Hindlimb muscle (tissue), 1 donor: ENCODE measurements at places on chromosomes 16 and 17.

GRCh38 chr17:37642681-37643080 is 565 bp downstream of the DDX52 start:
- DNase-seq: peak; percentile 7

DNA sequence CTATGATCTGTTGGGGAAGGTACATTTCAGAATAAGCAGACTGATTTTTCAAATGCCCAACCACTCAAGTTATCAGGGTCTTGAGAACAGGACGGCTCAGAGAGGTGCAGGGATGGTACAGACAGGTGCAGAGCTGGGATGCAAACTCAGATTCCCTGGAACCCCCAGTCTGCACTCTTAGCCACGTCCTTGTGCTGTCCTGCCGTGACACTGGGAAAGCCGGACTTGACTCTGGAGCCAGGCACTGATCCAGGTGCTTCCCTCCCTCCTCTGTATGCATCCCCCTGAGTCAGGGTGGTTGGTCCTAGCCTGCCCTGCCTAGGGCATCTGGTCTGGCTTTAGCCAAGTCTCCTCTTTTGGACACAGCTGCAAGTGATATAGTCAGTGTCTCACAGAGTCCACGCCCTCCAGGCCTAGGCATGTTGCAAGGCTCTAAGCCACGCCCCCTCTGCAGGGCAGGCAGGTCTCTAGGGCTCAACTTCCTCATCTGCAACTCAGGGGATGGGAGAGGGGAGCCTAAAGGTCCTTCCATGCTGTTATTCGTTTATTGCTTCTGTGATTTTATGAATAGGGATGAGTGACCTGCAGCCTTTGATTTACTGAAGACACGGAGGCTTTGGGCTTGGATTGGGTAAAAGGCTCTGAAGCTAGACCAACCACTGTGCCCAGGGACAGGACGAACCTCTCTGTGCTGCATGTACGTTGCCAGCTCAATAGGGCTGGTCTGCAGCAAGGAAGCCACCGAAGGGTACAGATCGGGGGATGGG is 97.3 kb downstream of the SDK2 start:
- DNase-seq: no peak

- DNase-seq: peak; percentile 24
These were observed 196.0 kb downstream of the CBLN1 start for GRCh38 chr16:49085686-49086085.

DNA sequence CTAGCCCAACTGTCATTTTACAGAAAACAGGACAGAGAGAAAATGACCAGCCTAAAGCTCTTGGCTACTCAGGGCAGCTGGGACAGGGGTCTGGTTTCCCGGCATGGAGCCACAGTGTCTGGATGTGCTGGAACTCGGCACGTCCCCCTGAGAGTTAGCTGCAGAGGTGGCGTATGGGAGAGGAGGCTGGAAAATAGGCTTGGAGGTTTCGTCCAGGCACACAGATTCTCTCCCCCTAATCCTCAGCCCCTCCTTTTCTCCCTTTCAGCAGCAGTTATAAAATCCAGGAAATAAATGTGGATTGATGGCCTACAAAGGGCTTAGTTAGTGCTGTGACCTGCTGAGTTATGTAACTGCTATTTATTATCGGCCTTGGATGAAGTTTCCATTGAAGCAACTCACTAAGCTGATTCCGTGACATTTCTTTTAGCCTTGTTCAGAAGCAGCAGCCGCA is 89.5 kb upstream of the TOB1 start:
- no peak for DNase-seq

DNA sequence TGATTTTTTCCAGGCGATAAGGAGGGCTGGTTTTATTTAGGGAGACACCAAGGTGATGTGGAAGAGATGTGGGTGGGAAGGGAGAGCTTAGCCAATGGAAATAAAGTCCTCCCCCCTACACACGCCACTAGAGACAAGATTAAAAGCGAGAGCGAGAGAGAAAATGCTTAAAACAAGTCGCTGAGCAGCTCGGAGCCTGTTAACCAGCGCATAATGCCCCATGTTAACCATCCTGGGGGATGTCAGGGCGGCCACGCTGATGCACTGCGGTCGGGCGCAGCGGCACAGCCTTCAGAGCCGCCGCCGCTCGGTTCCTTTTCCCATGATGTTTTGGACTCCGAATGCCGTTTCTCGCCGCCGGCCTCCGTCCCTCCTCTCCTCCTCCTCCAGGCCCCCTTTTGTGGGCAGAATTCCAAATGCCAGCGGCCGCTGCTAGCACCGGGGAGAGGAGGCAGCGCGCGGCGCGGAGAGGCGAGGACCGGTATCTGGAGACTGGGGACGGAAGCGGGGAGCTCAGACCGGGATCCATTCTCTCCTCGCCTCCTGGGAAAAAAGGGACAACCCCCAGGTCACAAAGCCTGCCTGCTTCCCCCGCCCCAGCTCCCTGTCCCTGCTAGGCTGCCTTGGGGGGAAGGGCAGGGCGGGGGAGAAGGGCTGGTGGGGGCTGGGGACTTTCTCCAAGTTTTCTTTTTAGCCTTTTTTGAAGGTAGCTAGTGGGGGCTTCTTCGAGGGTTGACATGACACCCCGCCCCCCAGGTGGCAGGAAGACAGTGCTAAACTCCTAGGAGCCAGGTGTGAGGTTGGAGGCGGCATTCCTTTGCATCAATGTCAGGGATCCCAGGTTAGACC is 98.1 kb upstream of the CCL2 start:
- DNase-seq: no peak

- peak; percentile 58 for DNase-seq
These were observed 1.1 kb downstream of the NAA38 start for GRCh38 chr17:7856011-7856810.

DNA sequence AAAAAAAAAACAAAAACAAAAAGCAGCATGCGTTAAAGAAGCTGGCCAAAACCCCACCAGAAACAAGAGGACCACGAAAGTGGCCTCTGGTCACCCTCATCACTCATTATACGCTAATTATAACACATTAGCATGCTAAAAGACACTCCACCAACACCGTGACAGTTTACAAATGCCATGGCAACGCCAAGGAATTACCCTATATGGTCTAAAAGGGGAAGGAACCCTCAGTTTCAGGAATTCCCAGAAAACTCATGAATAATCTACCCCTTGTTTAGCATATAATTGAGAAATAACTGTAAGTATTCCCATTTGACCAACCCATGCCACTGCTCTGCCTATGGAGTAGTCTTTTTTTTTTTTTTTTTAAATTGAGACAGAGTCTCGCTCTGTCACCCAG is 77.6 kb downstream of the EMP2 start:
- no peak for DNase-seq

DNA sequence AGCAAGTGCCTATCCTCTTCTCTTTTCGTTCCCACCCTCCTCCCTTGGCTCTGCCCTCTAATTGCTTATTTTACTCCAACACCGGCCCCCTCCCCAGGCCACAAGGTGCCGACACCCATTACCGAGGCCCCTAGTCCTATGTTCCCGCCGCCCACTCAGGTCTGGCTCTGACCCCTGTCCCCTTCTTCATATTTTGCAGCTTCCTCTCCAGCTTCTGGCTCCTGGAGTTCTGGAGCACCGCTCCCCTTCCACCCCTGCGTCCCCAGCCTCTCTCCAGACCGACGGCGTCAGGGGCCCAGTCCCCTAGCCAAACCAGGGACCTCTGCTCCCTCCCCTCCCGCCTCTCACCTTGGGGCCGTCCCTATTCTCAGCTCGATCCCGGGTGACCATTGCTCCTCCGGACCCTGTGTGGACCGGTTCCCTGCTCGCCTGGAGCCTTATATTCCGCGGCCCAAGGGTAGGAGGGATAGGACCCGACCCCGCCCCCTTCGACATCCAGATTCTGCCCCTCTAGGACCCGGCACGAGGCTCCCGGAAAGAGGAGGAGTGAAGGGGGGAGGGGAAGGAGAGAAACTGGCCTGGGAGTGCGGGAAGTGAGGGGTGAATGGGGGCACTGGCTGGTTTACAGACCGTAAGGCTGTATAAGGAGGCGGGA is at the start of gene HES7:
Gene HES7 (minus strand): TSS at position 412 of the 655 bp plus-strand sequence. CDS start 22 bp downstream, at position 390.
- DNase-seq: no peak

GRCh38 chr17:42287977-42288802 is at the start of gene STAT5A:
Gene STAT5A (plus strand): TSS chr17:42288498. CDS start chr17:42289412, 914 bp downstream.
- DNase-seq: peak; percentile 91

DNA sequence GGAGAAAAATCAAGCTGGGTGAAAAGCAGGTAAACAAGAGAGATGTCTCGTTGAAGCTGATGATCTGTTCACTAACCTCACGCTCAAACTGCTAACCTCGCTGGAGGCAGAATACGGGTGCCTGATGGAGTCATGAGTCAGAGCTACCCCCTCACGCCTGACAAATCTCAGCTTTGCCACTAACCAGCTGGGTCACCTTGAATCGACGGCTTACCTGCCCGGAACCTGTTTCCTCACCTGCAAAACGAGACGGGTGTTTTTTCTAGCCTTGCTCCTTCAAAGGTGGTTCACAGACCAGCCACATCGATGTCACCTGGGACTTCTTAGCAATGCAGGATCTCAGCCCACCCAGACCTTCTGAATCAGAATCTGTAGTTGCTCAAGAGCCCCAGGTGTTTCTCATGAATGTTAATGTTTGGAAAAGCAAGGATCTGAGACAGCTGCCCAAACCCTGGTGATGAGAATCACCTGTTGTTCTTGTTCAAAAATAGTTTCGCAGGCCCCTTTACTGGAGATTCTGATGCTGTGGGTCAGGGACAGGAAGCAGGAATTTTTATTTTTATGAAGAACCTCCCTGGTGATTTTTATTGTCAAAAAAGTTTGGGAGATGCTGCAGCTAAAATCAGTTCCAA is 56.9 kb downstream of the MARCHF10 start:
- DNase-seq: no peak

DNA sequence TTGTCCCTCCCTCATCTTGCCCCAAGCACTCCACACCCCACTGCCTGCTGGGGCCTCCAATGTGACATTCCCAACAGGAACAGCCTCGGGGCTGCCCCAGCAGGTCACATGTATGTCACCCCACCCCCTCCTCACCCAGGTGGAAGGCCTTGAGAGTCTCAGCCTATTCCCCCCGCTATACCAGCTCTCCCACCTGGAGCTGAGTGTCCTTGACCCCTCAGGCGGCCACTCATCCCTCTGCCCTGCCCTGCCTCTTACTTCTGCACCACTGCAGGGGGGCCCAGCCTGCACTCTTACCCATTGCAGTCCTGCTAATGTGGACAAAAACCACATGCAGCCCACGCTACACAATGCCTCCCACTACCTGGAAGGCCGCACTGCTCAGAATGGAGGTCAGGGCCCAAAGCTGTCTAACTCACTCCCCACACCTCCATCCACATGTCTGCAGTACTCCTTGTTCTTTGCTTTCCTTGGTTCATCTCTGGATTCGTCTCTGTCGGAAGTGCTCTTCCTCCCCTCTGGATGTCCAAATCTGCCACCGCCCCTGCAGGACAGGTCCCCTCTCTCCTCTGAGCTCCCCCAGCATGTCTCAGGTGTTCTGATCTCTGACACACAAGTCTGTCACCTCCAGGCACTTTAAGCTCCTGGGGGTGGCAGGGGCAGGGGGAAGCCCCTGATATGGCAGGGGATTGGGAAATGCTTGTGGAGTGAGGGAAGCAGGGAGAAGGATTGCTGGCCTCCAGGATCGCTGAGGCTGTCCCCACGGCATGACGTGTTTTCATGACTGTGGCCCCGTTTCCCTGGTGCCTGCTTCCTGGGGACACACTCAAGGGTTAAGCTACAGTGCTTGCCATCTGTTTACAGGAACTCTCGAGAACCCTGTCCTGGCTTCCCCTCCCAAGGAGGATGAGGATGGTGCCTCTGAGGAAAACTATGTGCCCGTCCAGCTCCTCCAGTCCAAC is 20.8 kb downstream of the TRPV2 start:
- DNase-seq: no peak

DNA sequence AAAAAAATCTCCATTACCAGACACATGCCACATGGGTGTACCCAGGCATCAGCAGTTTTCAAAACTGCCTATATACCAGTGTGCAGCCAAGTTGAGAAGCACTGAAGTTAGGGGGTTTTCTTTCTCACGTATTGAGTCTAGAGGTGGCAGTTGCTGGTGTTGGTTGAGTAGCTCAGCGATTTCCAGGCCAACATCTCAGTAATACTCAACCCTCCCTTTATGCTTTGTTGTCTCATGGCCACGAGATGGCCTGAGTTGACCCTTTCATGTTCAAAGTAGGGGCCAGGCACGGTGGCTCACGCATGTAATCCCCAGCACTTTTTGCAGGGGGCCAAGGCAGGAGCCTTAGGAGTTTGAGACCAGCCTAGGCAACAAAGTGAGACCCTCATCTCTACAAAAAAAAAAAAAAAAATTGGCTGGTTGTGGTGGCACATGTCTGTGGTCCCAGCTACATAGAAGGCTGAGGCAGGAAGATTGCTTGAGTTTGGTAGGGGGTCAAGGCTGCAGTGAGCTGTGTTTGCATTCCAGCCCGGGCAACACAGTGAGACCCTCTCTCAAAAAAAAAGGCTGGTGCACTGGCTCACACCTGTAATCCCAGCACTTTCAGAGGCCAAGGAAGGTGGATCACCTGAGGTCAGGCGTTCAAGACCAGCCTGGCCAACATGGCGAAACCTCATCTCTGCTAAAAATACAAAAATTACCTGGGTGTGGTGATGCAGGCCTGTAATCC is 10.8 kb downstream of the LRRC3C start:
- no peak for DNase-seq

- no peak for DNase-seq
These were observed 6.2 kb downstream of the EFNB3 start for GRCh38 chr17:7711051-7711755.

- DNase-seq: no peak
These were observed 41.9 kb downstream of the PKD1 start for GRCh38 chr16:2093793-2094192.

DNA sequence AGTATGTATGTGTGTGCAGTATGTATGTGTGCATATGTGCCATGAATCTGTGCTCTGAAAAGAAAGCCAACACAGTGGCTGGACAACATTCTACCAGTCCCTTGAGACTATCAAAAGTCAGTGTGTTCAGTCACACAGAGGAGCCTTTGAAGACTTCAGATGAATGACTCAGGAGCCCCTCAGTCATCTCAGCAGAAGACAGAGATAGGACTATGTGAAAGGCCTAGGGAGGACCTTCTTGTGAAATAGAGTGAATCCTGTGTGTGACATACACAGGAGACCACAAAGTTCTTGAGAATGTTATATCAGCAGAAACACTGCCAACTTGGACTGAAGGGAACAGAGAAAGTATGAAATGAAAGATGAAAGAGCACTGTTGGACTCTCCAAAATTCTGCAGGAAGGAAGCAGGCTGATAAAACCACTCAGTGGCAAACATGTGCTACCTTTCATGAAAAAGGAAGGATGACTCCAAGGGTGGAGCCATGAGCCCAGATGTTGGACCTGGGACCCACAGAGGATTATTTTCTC is 108.4 kb downstream of the METRNL start:
- no peak for DNase-seq

GRCh38 chr16:78599271-78599670 is 499.8 kb downstream of the WWOX start:
- DNase-seq: no peak
